Fibroblast of lung (primary cell): ENCODE measurements at places on chromosomes 16 and 17. TPM values are rescaled to one million over a fixed set of nuclear protein-coding genes. Genes with fewer than 3 reads are reported as not detected.

The CD300E gene
- not detected in 2 replicates for total RNA-seq

The DHODH gene
- total RNA-seq, result 2.8 and 3.0 TPM in 2 replicates

The SEPTIN1 gene
- total RNA-seq, result 0.17 and 0.26 TPM in 2 replicates

The MYH13 gene
- total RNA-seq, result not detected in 2 replicates

The MPO gene
- total RNA-seq, result not detected in 2 replicates

The NHERF2 gene
- total RNA-seq, result 16.9 and 21.5 TPM in 2 replicates

The HEATR9 gene
- total RNA-seq, result not detected in 2 replicates

The ACSM2A gene
- not detected in 2 replicates for total RNA-seq

The ZFP3 gene
- 2.1 and 3.1 TPM in 2 replicates for total RNA-seq

The DNAI2 gene
- total RNA-seq, result not detected in 2 replicates

The TBX6 gene
- total RNA-seq, result 0.26 and 0.33 TPM in 2 replicates

The CA4 gene
- under 0.01 TPM in 1 of 2 replicates, not detected in the other for total RNA-seq

The KIAA0513 gene
- 19.5 and 22.3 TPM in 2 replicates for total RNA-seq
